Activated CD4-positive, alpha-beta T cell treated with anti-CD3 and anti-CD28 coated beads, Interleukin-2, amount 10 ng/mL, durations not matched to agents 7 days and 5 days (primary cell): ENCODE measurements at places on chromosomes 4 and X.

GRCh38 chrX:38225093-38225492 is 4.4 kb upstream of the SRPX start:
- DNase-seq: no peak

DNA sequence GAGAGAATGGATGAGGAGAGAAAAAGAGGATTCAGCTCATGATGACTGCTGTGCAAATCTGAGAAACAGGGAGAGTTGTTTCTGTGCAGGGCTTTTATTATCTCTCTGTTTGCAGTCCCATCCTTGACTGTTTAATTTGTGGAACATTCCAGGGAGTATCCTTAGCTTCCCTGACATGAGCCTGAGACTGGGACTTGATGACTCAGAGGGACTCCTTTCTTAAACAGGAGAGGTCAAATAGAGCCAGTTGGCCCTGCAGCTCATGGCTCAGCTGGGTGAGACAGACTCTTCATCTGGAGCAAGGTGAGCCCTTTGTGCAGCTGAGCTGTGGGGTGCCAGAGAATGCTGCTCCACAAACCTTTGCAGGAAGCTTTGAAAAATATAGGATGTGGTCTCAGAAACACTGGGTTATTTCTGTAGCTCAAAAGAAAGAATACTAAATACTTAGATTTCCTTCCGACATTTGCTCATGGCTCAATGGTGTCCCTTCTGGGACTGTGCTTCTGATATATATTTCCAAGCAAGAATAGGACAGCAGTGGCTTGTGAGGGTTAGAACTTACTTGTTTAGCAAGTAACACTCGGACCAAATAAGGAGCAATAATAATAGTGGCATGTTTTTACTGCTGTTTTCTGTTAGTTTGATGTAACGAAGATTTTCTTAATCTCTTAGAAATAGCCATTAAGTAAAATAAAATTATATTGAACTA is 14.5 kb downstream of the ARHGAP24 start:
- no peak for DNase-seq

GRCh38 chr4:82681754-82682153 is 116.8 kb downstream of the SCD5 start:
- DNase-seq: no peak

DNA sequence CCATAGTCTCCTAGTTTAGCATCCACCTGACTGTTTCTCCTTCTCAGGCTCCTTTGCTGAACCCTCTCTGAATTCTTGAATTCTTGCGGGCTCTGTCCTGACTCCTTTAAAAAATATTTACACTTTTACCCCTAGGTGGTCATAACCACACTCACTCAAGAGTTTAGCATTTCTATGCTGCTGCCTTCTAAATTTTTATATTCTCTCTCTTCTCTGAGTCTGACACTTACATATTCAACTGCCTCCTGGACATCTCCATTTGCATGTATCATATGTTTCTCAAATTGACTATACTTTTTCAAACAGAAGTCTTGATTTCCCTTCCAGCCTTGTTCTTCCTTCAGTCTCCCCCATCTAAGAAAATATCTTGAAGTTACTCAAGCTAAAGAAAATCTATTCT is 31.6 kb downstream of the ARL9 start:
- no peak for DNase-seq

GRCh38 chr4:188986271-188986689 is 847.0 kb downstream of the TRIML1 start:
- no peak for DNase-seq

DNA sequence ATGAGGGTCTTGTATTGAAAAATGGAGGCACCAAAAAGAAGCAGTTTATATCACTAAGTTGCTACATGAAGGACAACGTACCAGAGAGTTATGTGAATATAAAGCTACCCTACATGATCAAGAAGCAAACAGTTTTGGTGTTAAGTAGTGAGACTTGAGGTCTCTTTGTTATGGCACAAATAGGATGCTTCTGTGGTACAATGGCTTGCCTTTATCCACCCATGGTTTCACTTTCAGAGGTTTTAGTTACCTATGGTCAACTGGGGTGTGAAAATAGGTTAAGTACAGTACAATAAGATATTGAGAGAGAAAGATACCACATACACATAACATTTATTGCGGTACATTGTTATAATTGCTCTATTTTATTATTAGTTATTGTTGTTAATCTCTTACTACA is 229.2 kb upstream of the SLIT2 start:
- no peak for DNase-seq

GRCh38 chr4:78863254-78863869 is 75.9 kb downstream of the PAQR3 start:
- DNase-seq: no peak

DNA sequence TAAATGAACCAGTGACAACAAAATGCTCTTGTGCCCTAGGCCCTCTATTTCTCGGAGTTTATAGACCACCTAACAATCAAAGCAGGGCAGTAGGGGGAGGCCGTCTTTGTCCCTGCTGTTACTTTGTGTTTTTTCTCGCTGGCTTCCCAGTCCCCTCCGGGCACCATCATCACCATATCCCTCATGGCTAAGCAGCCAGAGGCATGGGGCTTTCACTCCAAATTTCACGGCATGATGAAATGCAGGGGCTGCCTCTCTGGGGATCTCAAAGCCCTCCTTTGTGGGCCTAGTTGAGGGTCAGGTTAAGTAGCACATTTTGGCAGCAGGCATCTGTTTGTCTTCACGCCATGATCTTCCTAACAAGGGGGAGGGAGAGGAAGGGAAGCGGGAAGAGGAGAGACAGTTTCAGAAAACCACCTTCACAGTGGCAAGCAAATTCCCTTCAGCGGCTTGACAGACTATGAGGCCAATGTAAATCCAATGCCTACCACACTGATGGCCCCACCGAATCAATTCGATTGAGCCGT is 91.9 kb downstream of the ANOS1 start:
- no peak for DNase-seq

DNA sequence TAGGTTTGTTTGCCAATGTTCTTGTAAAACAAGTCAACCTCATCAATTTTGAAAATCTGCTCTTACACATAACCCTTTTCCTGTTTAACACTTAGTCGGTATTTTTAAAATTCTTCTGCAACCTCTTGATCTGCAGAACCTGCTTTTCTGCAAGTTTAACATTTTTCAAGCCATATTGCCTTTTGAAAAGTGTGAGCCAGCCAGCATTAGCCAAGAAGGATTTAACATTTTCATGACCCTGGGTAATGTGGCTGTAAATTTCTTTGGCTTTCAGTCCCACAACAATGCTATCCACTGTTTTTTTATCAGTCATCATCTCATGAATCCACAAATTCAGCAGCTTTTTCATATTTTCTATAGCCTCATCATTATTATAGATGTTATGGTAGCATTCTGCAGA is 956.5 kb downstream of the FAT4 start:
- DNase-seq: no peak
